ENCODE measurements at places on chromosomes 16 and 17.

DNA sequence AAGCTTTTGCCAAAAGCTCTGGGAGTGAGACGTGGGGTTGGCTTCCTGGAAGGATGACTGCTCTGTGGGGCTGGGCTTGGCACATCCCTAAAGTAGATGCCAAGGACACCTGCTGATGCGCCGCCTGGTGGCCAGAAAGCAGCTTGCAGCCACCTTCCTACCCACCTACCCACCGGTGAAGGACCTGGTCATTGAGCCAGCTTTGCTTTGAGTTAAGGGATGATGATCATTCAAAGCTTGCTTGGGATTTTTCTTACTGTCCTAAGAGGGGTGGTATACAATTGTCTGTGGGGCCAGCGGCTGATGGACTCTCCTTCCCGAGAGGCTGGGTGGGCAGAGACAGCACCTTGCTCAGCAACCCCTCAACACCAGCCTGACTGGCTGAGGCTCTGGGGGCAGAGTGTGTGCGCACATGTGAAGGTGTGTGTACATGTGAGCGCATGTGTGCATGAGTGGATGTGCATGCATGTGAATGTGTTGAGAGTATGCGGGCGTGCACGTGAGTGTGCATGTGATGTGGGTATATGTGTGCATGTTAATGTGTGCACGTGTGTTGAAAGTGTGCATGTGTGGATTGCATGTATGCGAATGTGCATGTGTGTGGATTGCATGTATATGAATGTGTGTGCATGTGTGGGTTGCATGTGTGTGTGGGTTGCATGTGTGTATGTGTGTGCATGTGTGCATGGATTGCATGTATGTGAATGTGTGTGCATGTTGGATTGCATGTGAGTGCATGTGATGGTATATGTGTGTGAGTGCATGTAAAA is 18.6 kb downstream of the C1QTNF1 start:
- DNase-seq: peak; percentile 48

GRCh38 chr16:79723583-79724168 is 123.1 kb upstream of the MAF start:
- no peak for DNase-seq

- no peak for DNase-seq
Observed at GRCh38 chr16:12265108-12265507, 288.6 kb downstream of the SNX29 start.

GRCh38 chr16:31005350-31006085 is 4.9 kb downstream of the STX1B start:
- DNase-seq: no peak

GRCh38 chr16:84552135-84552534 is 47.7 kb upstream of the MEAK7 start:
- DNase-seq: no peak

GRCh38 chr17:28498652-28499363 is 7.3 kb upstream of the FOXN1 start:
- DNase-seq: no peak

DNA sequence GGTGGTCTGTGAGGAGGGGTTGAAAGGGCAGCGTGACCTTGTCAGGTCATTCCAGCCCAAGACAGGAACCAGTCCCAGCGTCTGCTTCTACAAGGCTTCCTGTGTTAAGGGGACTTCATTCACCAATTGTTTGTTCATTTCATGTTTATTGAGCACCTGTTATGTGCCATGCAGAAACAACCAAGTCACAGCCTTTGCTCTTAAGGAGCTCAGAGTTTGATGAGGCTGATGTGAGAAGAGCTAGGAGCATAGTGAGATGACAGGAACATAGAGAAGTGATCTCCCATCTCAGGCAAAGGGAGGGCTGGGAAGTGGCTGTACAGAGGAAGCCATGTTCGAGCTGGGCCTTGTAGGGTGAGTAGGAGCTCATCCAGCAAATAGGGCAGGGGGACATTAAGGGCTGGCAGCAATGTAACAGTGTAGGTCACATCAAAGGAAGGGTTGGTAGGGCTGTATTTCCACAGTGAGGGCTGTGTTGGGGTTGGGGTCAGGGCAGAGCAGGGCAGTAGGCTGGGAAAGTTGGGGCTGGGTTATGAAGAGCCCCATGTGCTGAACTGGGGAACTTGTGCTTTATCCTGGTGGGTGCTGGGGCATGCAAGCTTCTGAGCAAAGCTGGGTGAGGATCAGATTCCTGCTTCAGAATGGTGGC is 79.8 kb downstream of the ARHGAP23 start:
- DNase-seq: no peak

DNA sequence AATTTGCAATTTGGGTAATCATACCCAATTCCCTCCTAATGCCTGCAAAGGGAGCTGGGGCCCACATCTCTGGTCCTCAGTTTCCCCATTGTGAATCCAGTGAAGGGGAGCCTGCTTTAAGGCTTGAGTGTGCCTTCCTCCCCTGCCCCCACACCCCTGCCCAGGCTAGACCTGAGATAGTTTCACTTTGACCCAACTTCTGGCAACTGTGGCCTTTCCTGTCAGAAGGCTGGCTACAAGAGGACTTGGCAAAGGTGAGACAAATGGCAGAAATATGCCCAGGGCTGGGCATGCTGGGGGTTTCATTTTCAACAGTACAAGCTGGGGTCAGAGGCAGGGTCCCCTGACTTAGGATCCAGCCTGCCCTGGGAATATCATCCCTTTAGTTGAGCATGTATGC is 10.0 kb downstream of the SOCS1 start:
- DNase-seq: peak; percentile 67

All from GM12865 (cell line).